ENCODE measurements at places on chromosomes 6 and 20.

- no peak for DNase-seq
These were observed at the start of gene HIVEP1 for GRCh38 chr6:12012038-12012557. Gene HIVEP1 (plus strand): TSS chr6:12012312. CDS start chr6:12015629, 3,317 bp downstream.

DNA sequence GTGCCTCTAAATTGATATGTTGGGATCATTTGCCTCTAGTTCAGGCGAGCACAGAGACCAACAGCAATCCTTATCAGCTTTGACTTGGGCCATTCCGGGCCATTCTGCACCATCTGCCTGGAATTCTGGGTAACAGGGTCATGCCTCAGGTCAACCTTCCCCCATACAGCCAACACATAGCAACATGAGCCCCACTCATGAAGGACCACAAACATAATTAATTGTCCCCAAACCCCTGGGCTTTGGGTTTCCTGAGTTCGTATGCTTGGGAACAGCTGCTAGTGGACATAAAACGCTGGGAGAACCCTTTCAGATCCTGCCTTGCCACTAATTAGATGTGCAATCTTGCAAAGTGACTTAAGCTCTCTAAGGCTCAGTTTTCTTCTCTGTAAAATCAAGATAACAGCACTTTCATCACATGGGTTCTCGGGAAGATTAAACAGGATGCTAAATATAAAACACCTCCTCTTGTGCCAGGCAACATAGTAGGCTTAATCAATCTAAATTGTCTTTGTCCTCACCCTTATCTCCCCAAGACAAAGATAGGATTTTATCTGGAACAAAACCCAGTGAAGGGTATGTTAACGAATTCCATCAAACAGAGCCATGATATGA is 426.5 kb downstream of the CD83 start:
- no peak for DNase-seq

DNA sequence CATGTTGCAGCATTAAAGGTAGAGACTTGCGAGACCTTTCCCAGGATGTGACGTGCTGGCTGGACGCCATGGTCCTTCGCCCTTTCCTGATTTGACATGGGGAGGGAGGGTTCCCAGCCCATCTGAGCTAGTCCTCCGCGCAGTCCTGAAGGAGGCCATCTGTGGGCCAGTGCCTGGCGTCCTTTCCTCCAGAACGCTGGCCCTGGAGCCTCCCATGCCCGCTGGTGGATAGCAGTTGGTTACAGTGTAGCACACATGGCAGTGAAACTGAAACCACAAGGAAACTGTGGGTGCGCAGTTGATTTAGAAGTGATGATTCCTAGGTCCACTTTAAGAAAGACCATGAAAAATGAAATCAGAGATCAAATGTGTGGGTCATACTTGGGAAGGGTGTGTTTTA is 193.7 kb downstream of the CDH4 start:
- DNase-seq, result no peak

GRCh38 chr6:140230282-140230681 is 855.8 kb upstream of the CITED2 start:
- DNase-seq, result no peak

GRCh38 chr20:48079028-48079427 is 293.7 kb upstream of the SULF2 start:
- no peak for DNase-seq

- no peak for DNase-seq
These were observed 284.1 kb downstream of the CD109 start for GRCh38 chr6:73980096-73980495.

DNA sequence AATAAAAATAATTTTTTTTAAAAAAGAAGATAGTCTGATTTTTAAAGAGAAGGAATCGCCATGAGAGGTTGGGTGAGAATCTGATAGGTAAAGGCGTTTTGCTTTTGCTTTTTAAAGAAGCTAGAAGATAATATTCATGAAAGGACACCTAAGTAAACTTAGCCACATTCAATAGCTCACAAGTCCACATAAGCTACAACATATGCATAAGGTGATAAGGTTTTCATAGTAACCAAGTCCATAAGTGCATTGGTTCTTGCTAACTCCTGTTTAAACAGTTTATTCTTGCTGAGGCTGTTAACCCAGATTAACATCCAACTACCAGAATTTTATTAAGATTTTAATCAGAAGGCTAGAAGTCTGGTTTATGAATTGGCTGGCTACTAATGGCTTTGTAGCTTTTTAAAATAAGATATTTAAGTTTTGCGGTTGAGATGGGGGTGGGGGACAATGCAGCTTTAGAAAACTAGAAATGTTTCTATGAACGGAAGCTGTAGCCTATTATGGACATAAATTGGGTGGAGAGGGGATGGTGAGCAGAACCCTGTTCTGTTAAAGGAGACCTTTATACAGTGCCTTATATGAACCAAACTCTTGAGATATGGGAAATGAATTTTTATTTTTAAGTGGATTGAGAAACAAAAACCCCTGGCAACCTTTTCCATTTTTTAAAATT is 235.1 kb downstream of the ZFAND3 start:
- no peak for DNase-seq

DNA sequence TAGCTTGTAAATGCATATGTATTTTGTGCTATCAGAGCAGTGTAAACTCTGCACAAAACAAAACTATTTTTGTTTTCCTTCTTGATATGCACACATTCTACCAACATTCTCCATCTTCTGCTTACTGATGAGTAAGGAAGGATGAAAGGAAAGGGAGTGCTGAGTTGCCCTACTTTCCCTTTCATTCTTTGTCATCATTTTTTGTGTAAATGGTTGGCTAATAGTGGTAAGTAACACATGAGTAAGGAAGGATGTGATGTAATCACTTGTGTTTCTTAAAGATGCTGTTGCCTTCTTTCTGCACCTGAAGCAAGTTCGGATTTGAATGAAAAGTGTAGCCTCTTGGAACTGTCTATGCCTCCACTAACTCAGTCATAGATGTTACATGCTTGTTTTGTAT is 4.6 kb upstream of the REV3L start:
- DNase-seq, result peak; percentile 67

- DNase-seq, result no peak
These were observed 100.4 kb downstream of the MYO6 start for GRCh38 chr6:75849329-75850025.

DNA sequence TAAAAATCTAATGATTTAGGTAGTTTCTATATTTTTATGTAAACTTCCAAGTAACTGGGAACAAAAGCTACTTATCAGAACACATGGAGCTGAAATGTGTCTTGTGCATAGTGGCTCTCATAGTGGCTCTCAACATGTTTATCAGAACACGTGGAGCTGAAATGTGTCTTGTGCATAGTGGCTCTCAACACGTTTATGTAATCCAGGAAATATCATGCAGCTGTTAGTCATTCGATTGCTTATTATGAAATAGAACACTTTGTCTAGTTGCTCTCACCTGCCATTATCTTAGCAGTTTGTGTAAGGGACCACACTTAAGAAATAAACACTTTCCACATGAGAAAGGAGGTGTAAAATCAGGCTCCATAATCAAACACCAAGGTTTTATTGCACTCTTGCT is 119.2 kb upstream of the ASCC3 start:
- DNase-seq, result no peak

GRCh38 chr6:48099713-48100587 is 11.0 kb downstream of the PTCHD4 start:
- no peak for DNase-seq

DNA sequence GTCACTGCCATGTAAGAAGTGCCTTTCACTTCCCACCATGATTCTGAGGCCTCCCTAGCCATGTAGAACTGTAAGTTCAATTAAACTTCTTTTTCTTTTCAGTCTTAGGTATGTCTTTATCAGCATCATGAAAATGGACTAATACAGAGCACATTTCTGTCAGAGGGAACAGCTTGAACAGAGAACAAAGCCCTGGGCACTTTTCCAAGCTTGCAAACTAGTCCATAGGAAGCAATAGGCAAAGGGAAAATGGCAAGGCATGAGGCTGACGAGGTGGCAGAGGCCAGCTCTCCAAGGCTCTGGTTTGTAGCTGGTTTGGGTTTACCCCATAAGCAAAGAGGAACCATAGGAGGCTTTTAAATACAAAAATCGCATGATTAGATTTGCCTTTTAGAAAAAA is 185.1 kb upstream of the HDDC2 start:
- DNase-seq, result no peak

- no peak for DNase-seq
These were observed at the start of gene SDC4 for GRCh38 chr20:45347936-45348778. Gene SDC4 (minus strand): TSS chr20:45348424. CDS start chr20:45348384, 40 bp downstream.

DNA sequence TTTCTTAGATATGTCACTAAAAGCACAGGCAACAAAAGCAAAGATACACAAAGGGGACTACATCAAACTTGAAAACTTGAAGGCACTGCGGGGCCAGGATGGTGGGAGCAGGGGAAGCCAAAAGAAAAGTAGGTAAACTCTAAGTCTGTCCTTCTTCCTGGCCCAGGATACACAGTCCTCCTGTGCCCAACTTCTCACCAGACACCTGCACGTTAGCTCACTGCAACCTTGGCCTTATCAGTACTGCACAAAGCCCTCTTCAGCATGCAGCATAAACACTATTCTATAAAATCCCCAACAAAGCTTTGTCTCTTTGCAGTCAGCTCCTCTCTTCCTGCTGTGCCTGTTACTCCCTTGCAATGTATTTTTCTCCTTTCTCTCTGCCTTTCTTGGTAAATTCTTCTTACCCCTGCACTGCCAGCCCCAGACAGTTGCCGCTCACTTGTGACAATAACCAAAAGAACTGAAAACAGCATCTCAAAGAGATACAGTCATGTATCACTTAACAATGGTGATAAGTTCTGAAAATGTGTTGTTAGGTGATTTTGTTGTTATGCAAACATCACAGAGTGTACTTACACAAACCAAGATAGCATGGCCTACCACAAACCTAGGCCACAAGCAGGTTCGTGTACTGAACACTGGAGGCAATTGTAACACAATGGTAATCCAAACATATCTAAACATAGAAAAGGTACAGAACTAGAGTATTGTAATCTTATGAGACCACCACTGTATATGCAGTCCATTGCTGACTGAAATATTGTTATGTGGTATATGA is 51.2 kb downstream of the NINL start:
- DNase-seq, result no peak

DNA sequence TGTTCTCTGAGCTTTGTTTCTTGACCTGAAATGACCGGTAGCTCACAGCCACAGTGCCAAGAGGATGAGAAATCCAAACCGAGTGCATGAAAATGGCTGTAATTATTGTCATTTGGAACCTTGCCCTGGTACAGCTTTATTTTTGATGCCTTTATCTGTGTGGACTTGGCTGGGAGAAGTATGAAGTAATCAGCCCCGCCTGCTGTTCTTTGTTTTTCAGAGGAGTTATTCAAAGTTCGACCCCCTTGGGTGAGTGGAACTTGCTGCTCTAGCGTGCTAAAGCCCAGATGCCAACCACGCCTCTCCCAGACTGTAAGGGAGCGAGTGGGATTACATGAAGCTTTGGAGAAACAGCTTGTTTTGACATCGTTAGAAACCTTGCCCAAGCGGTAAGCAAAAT is 48.3 kb downstream of the ECT2L start:
- DNase-seq, result peak; percentile 77

GRCh38 chr6:113451049-113451448 is 406.1 kb upstream of the MARCKS start:
- no peak for DNase-seq

DNA sequence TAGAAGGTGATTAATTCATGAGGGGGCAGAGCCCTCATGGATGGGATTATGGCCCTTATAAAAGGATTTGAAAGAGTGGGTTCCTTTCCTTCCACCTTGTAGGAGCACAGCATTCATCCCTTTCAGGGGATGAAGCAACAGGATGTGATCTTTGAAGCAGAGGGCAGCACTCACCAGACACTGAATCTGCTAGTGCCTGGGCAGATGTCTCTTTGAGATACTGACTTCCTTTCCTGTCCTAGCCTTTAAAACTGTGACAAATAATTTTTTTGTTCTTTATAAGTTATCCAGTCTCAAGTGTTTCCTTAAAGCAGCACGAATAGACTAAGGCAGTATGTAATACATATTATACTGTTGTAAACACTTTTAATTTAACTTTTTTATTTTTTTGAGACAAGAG is 538.6 kb upstream of the RNF217 start:
- DNase-seq, result no peak

GRCh38 chr6:1190366-1190765 is 121.5 kb upstream of the FOXQ1 start:
- peak; percentile 89 for DNase-seq

GRCh38 chr6:149847939-149848267 is 16.3 kb downstream of the LRP11 start:
- no peak for DNase-seq

DNA sequence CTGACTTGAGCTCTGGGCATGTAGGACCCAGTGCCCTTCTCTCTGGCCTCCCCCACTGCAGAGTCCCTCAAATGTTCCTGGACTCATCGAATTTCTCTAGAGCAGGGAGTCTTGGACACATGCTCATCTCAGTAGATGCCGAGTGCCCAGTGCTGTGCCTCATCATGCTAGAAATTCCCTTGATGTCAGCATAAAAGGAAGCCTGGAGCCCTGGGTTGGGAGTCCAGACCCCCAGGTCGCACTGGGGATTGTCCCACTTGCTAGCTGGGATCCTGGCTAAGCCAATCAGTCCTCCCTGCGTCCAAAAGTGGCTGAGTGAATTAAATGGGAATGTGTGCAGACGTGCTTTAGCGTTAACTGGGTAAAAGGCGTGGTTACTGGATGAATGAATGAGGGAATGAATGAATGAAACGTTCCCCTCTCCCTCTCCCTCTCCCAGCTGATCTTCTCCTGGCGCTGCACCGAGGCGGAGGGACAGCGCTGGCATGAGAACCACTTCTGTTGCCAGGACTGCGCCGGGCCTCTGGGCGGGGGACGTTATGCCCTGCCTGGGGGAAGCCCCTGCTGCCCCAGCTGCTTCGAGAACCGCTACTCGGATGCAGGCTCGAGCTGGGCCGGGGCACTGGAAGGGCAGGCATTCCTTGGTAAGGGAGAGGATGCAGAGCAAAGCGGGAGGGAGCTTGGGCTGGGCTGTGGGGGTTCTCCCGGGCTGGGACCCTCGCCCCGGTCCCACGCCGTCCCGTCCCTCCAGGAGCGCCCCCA is 1.6 kb upstream of the TOMM6 start:
- no peak for DNase-seq

DNA sequence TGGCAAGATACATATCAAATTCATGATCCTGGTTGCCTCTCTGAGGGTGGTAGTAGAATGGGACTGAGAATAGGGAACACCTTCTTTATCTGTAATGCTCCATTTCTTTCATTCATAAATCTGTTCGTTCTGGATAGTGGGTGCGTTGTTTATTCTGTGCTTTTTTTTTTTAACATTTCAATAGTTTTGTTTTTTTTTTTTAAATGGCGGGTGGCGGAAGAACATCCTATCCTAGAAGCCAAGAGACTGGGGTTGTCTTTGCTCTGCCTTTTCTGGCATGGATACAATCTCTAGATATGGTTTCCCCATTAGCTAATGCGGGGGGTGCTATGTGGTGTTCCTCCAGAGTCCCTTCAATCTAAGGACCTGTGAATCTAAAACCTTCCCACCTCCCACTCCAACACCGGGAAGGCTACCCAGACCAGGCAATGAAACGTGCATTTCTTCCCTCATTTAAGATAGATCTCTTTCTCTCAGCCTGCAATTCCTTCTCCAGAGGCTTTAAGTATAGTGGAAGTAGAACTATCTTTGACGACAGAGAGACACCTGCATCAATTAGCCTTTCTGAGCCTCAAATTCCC is 883 bp upstream of the CCDC28A start:
- DNase-seq, result no peak

DNA sequence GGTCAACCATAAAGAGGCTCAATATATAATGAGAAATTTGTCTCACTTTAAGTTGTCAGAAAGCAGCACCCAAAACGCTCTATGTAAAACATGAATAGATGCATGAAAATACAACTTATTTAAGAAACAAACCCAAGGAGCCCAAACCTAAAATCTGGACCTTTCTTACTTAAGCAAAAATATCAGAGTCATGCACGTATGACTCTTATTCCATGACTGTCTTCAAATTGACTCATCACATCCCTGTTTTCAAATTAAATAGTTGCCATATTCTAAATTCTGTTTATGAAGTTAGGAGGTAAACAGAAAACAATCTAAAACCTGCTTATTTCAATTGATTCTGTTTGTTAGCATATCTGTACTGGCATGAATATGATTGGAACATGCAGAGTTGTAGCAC is 42.1 kb downstream of the ANKRD6 start:
- no peak for DNase-seq
